Dorsolateral prefrontal cortex (tissue), 122 donors: ENCODE measurements at places on chromosomes 1 and 21.

GRCh38 chr1:154425172-154425571 lies 20.0 kb downstream of the IL6R start:
- DNase-seq: no peak

DNA sequence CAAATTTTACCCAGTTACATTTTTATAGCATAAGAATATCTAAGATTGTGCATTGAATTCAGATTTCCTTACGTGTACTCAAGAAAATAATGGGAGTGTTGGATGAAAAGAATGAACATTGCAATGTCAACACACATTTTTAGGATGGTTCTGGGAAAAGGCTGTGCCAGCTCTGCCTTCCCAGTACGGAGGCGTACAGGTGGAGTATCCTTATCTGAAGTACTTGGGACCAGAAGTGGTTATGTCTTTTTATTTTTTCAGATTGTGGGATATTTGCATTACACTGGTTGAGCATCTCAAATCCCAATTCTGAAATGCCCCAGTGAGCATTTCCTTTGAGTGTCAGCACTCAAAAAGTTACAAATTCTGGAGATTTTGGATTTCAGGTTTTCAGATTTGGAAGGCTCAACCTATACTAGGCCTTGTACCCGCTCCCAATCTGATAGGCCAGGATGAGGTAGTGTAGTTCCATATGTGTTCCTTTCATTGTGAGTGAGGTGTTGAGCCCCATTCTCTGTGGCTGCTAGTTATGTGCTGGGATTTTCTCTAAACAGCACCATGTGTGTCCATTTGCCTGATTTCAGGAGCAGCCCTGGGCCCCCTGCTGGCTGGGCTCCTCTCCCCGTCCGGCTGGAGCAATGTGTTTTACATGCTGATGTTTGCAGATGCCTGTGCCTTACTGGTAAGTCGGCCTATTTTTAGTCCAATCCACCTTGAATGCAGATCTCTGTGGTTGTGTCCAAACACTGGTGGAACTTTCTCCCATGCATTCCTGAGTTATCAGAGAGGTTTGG lies 60.8 kb downstream of the SLC37A1 start:
- DNase-seq: peak; percentile 14

DNA sequence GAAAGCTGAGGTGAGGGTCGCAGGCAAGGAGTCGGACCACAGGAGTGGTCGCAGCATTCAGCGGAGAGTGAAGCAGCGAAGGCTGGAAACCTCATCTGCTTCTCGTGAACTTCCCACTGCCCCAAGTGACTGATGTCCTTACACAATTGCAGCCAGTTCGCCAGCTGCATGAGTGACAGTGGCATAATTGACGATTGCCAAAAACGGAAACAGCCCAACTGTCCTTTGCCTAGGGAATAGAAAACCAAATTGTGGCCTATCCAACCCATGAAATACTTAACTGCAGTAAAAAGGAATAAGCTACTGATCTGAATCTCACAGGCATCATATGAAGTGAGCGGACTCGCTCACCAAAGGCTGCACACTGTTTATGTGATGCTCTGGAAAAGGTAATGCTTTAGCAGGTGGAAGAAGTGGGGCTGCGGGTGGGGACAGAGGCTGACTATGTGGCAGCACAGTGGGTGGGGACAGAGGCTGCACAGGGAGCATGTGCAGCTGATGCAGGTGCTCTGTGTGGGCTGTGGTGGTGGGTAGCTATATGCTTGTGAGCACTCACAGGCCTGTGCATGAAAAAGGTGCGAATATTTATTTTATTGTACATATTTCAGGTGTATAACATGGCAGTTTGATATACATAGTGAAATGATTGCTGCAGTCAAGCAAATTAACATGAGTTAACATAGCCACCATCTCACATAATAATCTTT lies 4.2 kb upstream of the NLRP3 start:
- no peak for DNase-seq

DNA sequence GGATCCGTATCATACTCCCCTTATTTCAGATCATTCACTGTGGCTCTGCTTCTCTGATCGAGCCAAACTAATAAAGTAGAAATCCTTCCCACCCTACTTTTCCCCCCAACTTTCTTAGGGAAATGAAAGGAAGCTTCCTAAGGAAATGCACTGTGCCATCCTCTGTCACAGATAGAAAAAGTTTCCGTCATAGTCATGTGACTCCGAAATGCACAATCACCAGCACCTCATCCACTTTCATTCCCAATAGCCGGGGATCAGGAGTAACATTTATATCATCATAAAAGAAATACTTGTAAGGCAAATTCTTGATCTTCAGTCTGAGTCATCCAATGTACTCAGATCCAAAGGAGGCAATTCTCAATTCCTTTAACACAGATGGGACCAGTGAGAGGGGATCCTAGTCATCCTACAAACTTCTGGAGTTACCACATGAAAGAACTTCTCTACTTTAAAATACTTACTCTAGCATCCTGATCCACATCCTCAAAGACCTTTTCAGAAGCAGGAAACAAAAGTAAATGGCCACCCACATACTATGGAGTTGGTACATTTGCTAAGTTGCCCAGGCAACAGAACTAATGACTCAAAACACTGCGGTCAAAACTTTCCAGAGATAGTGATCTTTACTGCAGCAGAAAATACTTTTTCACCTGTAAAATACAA lies 97.8 kb upstream of the ZC3H11B start:
- DNase-seq: no peak

- DNase-seq: no peak
Measured at GRCh38 chr1:156583821-156584622, 4.5 kb downstream of the TTC24 start.

- no peak for DNase-seq
Measured at GRCh38 chr1:152996633-152997400, 4.7 kb upstream of the SPRR3 start.

DNA sequence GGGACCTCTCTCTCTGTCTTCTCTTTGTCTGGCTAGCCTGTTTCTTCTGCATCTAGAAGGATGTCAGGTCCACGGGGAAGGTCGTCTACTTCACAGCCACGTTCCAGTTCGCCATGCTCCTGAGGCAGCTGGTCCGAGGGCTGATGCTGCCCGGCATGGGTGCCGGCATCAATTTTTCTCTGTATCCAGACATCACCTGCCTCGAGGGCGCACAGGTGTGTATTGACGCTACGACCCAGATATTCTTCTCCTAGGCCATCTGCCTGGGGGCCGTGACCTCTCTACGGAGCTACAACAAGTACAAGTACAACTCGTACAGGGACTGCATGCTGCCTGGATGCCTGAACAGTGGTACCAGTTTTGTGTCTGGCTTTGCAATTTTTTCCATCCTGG lies 841.6 kb upstream of the TMPRSS15 start:
- no peak for DNase-seq

- DNase-seq: no peak
Measured at GRCh38 chr1:160761046-160761445, 22.0 kb downstream of the SLAMF7 start.

GRCh38 chr1:40036574-40036973 lies 4.0 kb upstream of the CAP1 start:
- peak; percentile 72 for DNase-seq

- peak; percentile 79 for DNase-seq
Measured at GRCh38 chr1:162878000-162878596, 17.1 kb upstream of the CCDC190 start.

DNA sequence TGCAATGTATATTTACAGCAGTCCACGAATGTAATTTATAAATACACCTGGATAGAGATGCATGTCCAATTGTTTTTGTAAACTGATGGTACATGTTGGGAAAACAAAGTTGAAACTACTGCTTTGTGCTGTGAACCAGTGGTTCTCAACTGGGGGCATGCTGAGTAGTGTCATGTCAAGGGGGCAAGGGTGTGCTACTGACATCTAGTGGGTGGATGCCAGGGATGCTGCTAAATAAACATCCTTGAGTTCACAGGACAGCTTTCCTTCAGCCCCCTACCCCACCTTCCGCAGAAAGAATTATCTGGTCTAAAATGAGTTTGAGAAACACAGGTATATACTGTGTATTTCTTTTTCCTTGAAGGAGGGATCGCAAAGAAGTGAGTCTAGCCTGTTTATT lies 95.9 kb downstream of the RASAL2 start:
- DNase-seq: no peak

DNA sequence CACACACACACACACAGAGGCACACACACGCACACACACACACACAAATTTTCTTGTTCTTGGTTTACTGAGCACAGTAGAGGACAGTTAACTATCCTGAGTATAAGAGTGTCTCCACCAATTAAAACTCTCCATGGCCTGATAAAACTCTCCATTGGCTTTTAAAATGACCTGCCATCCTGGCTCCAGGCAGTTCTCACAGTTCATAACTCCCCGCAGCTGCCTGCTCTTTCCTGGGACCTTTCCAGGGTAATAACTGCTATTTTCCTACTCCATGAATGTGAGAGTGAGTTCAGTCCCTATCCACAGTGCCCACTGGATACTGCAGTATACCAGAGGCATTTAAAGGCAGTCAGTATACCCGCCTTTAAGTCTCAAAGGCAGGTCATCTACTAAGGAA lies 351.5 kb downstream of the PLPP3 start:
- no peak for DNase-seq

DNA sequence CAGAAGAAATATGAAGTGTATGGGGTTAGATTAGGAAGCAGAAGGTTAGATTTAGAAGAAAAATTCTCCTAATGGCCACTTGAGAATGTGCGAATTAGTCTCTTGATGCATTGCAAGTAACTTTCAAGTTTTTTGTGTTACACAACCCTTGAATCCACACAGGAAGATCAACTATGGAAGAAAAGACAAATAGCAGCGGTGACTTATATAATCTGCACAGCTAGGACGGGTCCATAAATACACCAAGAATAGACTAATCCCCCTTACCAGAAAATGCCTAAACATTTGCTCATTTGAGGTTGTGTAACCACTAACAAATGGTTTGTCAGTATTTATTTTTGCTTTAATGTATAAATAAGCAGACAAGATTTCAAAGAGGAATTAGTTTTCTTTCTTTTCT lies 182.6 kb downstream of the TGFB2 start:
- DNase-seq: no peak

- DNase-seq: no peak
Measured at GRCh38 chr1:145796753-145797152, 27.1 kb downstream of the RNF115 start.

- peak; percentile 73 for DNase-seq
Measured at GRCh38 chr1:244047621-244048255, 3.3 kb upstream of the ZBTB18 start.

- DNase-seq: no peak
Measured at GRCh38 chr1:180219776-180220175, 10.3 kb upstream of the LHX4 start.

DNA sequence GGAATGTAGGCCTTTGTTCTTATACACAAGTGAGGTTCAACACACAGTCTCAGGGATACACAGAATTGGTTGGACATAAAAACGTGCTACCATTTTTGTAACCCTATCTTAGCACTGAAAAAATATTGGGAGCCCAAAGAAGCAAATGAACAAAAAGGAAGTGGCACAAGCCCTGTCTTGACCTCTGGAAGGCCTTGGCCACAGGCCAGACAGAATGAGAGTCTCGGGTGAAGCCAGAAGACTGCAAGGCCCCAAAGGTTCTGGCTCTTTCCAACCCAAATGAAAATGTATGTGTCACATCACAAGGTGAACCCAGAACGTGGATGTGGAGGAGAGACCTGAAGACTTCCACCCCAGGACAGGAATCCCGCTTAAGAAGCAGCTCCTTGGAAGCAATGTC lies 57.3 kb downstream of the PGBD5 start:
- DNase-seq: no peak

DNA sequence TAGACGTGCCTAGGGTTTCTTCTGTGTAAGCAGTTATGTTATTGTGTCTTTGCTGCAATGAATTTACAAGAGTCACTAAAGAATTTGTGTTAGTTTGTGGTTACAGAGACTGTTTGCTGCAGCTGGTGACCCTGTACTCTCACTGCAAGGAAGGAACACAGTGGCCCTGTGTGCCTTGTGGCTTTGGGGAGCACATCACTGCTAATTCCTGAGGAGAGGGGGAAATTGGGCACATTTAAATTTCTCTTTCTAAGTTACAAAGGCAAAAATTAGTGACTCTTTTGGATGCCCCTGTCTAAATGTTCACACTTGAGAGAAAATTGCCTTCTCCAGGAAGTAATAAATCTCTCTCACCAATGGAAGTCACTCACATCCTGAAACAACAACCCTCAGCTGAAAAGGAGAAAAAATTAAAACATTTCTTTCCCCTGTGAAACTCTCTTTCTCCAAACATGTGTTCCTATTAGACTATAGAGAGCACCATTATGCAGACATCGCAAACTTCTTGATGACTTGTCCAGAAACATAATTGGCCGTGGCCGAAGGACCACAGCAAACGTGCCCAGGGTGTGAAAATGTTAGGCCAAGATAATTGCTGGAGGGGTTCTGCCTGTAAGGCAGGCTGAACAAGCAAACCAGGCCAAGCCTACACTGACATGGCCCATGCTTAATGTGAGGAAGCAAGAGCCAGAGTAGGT lies 32.3 kb upstream of the SPAG17 start:
- DNase-seq: no peak

- DNase-seq: no peak
Measured at GRCh38 chr1:63142001-63142400, 180.4 kb upstream of the FOXD3 start.

DNA sequence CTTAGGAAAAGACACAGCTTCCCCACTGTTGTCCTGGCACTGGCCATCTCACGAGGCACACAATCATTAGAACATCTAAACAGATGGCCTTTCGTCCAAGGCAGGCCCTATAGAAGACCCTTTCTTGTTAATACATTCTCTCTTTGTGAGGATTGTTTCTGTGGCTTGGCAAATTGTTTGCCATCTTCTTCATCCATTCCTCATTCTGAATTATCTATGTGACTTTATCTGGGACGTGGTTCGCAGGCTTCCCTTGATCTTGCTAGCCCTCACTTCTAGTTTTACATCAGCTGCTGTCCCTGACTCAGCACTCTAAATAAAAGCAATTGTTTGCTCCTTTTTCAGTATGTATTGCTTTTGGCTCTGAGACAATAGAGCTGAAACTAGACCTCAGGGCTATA lies 101.1 kb upstream of the ZC3H11B start:
- no peak for DNase-seq

GRCh38 chr1:212621949-212622305 lies 13.4 kb downstream of the ATF3 start:
- DNase-seq: no peak

DNA sequence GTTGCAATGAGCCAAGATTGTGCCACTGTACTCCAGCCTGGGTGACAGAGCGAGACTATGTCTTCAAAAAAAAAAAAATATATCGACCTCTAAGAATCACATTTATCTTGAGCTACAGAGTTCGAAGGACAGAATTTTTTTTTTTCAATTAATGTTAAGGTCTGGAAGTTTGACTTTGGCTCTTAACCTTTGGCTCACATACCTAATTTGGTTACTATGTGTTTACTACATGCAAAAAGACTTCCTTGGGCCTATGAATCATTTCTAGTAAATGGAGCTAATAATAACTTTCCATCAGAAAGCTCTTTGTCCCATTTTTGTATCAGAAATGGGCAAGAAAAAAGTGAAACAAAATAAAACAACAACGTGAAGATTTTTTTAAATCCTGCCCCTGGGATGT lies 351.2 kb downstream of the SMYD3 start:
- no peak for DNase-seq

GRCh38 chr1:193262661-193263060 lies 76.2 kb upstream of the B3GALT2 start:
- DNase-seq: no peak
